HS-5 (cell line): ENCODE measurements at places on chromosomes 2 and 18.

DNA sequence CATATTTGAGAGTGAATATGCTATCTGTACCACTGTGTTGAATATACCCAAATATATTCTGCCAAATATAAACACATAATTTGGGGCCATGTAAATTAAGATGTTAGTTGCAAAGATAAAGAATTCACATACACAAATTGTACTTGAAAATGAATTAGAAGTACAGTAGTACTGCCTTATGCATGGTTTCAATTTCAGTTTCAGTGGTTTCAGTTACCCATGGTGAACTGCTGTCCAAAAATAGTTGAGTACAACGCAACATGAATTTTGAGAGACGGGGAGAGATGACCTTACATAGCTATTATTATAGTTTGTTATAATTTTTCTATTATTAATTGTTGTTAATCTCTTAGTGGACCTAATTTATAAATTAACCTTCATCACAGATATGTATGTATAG lies 1313.0 kb upstream of the FAM98A start:
- no peak for DNase-seq

DNA sequence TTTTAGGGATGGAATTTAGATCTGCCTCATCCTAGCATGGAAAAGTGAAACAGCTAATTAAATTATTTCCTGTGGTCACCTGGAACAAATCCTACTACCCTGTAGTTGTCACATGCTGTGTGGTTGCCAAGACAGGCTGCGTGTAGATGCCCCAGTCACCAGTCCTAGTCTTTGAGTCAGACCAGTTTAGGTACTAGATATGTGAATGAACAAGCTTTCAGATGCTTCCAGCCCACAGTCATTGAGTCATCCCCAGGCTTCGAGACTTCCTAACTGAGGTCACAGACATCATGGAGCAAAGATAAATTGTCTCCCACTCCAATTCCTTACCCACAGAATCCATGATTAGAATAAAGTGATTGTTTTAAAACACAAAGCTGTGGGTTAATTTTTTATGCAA lies 35.8 kb upstream of the GRB14 start:
- DNase-seq = peak; percentile 62

GRCh38 chr2:72993147-72993932 lies 76.0 kb downstream of the EMX1 start:
- DNase-seq = no peak

DNA sequence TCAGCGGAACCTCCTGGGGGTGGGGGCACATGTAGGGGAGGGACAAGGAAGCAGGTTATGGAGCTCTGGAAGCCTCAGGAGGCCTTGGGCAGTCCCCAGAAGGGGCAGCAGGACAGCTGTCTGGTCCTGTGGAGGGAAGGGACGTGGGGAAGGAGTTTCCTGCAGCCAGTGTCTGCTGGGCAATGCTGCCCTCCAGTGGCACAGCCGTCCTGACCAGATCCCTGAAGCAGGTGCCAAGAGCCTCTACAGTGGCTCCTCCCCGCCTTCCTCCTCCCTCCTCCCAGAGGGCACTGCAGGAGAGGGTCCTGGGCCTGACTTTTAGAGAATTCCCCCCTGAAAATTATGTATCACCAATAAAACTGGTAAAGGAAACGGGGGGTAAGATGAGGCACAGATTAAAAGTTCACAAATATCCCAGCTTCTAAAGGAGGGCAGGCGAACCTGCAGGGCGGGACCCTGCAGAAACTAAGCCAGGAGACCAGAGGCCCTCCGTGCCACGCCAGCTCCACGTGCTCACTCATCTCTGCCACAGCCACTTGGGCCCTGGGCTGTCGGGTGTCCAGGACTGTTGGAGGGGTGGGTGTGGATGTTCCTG lies 258.5 kb downstream of the TWIST2 start:
- DNase-seq = peak; percentile 25

- no peak for DNase-seq
Observed at GRCh38 chr2:151137526-151137925, 124.1 kb downstream of the RBM43 start.

- DNase-seq = no peak
Observed at GRCh38 chr18:10113121-10114022, 199.6 kb downstream of the VAPA start.
